ENCODE measurements at places on chromosomes 2 and 18. TPM values are rescaled to one million over a fixed set of nuclear protein-coding genes. Genes with fewer than 3 reads are reported as not detected.

- DNase-seq: no peak
Observed at GRCh38 chr2:86054535-86055082, 51.1 kb downstream of the POLR1A start.

- DNase-seq: no peak
Observed at GRCh38 chr2:31694444-31694843, 113.7 kb upstream of the SRD5A2 start.

- peak; percentile 49 for DNase-seq
Observed at GRCh38 chr2:20050104-20050645, 1.3 kb downstream of the LAPTM4A start.

DNA sequence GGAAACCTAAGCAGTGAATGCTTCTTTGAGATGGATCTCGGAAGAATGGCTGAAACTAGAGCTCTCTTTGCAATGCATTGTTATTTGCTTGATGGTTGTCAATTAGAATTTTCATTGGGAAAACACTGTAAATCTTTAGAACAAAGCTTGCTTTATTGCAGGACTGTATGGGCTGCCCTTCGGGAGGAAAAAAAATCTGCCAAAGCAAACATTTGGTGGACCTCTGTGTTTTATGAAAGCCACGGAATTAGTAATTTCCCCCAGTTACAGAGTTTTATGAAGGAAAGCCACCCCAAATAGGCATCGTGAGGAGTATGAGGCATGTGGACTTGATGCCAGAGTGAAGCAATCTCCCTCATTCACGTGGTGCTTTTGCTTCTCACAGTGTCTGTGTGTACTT is 33.5 kb downstream of the RHBDD1 start:
- DNase-seq: no peak

- DNase-seq: no peak
Observed at GRCh38 chr2:17795309-17795708, 21.0 kb upstream of the MSGN1 start.

GRCh38 chr2:558302-558642 is 118.9 kb downstream of the TMEM18 start:
- DNase-seq: no peak

GRCh38 chr18:34921811-34922385 is 119.3 kb upstream of the MAPRE2 start:
- DNase-seq: no peak

DNA sequence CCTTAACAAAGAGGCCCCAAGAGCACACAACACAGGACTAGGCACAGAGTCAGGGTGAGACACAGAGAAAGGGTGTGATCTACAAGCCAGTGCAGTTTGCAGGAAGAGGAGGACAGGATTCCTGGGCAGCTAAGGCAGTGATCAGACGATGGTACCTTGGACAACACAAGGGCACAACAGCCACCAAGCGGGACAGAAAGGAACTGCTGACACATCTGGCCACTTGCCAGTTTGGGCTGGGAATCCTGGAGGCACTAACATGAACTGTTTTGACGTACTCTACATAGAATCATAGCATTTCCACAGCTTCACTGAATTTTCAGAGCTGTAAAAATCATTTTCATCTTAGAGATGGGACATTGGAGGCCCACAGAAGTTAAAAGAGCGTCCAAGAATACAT is 221.5 kb upstream of the SLC35G4 start:
- no peak for DNase-seq

GRCh38 chr2:100941646-100942240 is 60.3 kb upstream of the RPL31 start:
- DNase-seq: no peak

DNA sequence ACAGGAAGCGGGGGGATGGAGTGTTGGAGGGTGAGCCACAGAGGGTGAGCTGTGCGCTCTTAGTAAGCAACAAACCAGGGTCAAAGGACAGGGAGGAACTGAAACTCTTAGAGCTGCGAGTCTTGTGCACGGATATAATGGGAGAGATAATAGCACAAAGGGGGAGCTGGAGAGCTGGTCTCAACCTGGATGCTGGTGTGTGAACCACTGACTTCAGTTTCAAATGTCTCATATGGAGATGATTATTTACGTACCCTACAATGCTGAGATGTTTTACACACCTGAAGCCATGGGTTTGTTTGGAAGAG is 35.9 kb downstream of the PTGR3 start:
- DNase-seq: no peak

DNA sequence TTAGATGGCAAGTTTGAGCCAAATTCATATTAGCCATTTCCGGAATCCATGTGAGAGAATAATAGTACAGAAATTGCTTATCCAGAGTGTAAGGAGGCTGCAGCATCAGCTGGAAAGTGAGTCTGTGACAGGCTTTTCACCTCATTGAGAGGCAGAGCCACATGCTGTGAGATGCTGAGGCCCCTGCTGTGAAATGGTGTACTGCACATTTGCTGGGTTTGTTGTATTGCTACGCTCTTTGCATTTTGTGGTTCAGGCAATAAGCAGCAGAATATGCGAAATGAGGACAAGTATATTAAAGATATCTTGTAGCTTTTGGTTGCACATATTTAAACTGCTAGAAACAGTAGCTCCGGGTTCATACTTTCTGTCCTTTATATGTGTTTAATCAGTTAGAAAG is 37.0 kb downstream of the NABP1 start:
- no peak for DNase-seq

DNA sequence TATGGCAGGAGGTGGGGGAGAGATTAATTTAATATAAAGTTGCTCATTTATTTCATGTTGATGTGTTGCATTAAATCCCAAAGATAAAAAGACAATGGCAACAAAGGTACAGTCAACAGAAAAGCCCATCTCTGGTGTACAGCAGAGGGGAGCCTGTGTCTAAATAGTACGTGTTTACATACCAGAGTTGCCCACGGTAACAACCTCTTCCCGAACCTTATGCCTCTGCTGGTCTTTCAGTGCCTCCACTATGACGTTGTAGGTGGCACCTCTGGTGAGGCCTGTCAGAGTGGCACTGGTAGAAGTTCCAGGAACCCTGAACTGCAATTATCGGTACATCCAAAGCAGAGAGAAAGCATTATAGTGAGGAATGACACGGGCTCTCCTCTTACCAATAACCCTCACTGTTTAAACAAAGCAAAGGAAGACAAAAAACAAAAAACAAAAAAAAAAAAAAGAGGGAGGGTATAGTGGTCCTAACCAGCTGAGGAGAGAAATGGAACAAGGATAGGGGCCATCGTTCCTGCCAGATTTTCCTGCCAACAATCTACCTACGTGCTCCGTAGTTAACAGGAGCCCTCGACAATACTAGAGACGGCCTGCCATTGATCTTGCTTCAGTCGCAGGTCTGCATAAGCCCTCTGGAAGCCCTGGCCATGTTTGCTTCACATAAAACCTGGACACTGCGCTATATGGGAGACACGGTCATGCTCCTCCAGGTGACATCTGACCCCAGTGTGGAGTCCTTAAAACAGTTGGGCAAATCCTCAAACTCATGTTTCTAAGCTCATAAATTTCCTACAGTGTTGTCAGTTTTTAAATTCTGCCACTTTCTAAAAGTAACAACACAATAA is 58.5 kb downstream of the ATIC start:
- no peak for DNase-seq

- DNase-seq: no peak
Observed at GRCh38 chr2:154233231-154233630, 361.5 kb downstream of the GALNT13 start.

DNA sequence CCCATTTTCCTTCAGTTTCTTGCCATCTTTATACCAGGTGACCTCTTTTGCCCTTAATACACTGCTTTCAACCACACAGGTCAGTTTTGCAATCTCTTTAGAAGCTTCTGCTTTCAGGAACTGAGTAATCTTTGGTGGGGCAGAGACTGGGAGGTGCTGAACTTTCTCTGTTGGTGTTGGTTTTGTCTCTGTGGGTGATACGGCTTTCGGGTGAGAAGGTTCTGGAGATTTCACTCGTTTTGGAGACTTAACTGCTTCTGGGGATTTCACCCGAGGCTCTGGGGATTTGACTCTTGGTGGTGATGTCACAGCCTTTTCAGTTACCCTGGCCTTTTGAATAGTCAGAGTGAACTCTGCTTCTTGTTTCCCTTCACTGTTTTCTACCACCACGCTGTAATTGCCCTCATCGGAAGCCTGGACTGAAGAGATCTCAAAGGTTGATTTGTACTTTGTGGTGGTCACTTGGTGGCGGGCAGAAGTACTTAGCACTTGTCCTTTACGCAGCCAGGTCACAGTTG is 50.4 kb downstream of the PLEKHA3 start:
- no peak for DNase-seq

- DNase-seq: no peak
Observed at GRCh38 chr2:50538147-50538546, 493.8 kb downstream of the NRXN1 start.

- no peak for DNase-seq
Observed at GRCh38 chr18:75467281-75467795, 39.8 kb upstream of the SMIM21 start.

- DNase-seq: no peak
Observed at GRCh38 chr2:136183097-136183496, 65.1 kb upstream of the CXCR4 start.

GRCh38 chr2:181904022-181904632 is 12.6 kb downstream of the ITPRID2 start:
- DNase-seq: no peak

DNA sequence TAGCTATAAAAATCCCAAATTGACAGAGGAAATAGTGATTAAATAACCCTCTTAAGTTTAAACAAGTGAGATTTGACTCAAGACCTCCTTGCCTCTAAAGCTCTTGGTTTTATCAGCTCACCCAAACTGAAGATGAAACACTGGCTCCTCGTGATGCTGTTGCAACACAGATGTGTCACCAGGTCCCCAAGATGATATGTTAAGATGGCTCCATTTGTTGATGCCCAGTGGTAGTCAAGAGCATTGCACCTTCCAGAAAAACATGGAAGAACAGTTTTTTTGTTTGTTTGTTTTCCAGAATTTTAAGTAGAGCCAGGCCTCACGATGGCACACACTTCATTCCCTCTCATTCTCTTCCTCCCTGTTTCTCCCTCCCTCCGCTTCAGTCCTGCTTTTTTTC is 399.8 kb downstream of the TXNL1 start:
- DNase-seq: no peak

GRCh38 chr2:159217676-159218075 is 68.8 kb downstream of the WDSUB1 start:
- no peak for DNase-seq

GRCh38 chr2:236744281-236744705 is 174.7 kb downstream of the ACKR3 start:
- DNase-seq: no peak

- no peak for DNase-seq
Observed at GRCh38 chr2:227394401-227394800, 6.7 kb upstream of the SCYGR1 start.

- DNase-seq: no peak
Observed at GRCh38 chr2:77767388-77768076, 245.4 kb upstream of the LRRTM4 start.

DNA sequence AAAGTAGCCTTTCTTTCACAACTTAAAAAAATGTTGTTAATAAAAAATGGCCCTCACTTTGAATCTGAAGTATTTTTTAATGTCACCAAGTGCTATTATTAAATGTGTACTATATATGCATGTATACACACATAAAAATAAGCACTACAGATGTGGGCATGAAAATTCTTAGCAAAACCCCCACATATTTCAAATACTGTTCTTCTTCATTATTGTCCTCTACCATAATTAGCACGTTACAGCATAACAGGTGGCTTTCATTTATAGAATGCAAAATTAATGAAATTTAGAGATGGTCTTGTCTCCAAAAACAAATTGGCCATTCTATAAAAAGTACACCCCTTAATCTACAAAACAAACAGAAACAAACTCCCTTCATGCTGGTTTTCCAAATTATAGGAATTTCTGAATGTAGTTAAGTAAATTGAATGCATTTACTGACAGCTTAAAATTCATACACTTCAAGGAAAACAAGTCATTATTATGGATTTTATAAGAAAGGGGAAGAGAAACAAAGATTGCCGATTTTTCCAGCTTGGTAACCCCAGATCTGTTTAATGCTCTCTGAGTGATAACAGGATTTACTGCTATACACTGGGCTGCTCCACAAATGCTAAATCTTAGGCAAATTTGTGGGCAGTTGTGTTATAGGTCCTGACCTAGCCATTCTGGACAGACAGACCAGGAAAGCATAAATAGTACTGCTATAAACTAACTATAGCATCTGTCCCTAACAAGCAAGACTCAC is 67.2 kb downstream of the SPRED2 start:
- DNase-seq: no peak

- DNase-seq: no peak
Observed at GRCh38 chr2:8549273-8549922, 132.5 kb upstream of the ID2 start.

DNA sequence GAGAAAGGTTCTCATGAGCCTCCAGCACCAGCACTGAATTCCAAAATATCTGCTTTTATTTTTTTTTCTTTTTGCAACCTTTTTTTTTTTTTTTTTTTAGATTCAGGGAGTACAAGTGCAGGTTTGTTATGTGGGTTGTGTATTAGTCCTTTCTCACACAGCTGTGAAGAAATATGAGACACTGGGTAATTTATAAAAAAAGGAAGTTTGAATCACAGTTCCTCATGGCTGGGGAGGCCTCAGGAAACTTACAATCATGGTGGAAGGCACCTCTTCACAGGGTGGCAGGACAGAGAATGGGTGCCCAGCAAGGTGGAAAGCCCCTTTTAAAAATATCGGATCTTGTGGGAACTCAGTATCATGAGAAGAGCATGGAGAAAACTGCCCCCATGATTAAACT is 7.9 kb upstream of the TMX3 start:
- no peak for DNase-seq

GRCh38 chr18:42623935-42624334 is 491.6 kb downstream of the RIT2 start:
- DNase-seq: no peak

Gene CCDC85A
- total RNA-seq: not detected

Gene CFAP221
- not detected for total RNA-seq

Gene GBX2
- not detected for total RNA-seq

Gene ATP8B1
- total RNA-seq: not detected

Gene ESPNL
- not detected for total RNA-seq

Gene HOXD4
- total RNA-seq: not detected

Gene GKN1
- not detected for total RNA-seq

Gene TMEM247
- total RNA-seq: not detected

Gene SALL3
- not detected for total RNA-seq

Gene EHBP1
- total RNA-seq: 25.6 TPM

Gene CD8B2
- total RNA-seq: not detected

Gene REEP1
- not detected for total RNA-seq

Gene MITD1
- 32.1 TPM for total RNA-seq

Gene MERTK
- total RNA-seq: 0.20 TPM
